ENCODE measurements at places on chromosomes 11 and 22.
A peak's percentile ranks its signal among the peaks of the same experiment; 100 is the strongest.

DNA sequence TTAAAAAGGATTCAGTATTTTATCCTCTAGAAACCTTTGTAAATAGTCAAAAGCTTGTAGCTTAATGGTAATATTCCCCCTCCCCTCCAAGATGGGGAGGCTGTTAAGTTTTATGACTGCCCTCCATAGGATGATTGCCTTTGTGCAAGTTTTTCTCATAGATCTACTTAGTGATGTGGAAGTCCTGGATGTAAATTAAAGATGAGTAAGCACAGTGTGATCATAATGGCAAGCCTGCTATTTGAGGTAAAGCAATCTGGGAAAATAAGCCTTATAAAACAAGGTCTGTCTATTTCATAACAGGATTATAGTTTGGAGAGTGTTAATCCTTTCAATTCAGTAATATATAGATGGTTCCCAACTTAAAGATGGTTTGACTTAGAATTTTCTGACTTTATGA, 216.3 kb downstream of the DDX10 start:
- no peak for DNase-seq

DNA sequence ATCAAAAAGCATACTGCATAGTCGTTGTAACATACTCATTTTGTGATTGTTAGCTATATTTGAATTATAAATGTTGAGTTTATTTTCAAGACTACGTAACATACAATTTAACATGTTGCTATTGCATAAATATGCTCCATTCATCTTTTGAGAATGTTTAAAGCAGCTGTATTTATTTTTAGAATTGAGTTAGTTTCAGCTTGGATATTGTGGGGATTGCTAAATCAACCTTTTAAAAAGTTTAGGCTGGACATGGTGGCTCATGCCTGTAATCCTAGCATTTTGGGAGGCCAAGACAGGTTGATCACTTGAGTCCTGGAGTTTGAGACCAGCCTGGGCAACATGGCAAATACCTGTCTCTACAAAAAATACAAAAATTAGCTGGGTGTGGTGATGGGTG, 288.1 kb downstream of the DYNC2H1 start:
- peak; percentile 60 for DNase-seq

DNA sequence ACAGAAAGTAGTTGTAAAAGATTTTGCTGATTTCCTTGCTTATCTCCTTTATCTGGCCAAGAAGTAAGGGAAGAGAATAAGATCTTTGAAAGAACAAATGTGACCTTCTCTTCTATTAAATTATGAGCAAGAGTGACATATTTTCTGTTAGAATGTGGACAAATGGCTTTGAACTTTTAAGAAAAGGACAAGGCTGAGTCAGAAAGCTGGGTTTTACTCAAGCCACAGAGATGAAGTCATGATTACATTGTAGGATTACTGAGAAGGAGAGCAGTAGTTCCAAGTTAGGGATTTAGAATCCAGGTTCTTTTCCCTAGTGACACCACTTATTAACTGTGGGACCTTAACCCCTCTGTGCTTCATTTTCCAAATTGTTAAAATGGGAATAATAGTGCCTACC, 13.5 kb downstream of the CCDC90B start:
- peak; percentile 75 for DNase-seq

GRCh38 chr11:111387363-111387762, 8.3 kb upstream of the POU2AF1 start:
- no peak for DNase-seq

DNA sequence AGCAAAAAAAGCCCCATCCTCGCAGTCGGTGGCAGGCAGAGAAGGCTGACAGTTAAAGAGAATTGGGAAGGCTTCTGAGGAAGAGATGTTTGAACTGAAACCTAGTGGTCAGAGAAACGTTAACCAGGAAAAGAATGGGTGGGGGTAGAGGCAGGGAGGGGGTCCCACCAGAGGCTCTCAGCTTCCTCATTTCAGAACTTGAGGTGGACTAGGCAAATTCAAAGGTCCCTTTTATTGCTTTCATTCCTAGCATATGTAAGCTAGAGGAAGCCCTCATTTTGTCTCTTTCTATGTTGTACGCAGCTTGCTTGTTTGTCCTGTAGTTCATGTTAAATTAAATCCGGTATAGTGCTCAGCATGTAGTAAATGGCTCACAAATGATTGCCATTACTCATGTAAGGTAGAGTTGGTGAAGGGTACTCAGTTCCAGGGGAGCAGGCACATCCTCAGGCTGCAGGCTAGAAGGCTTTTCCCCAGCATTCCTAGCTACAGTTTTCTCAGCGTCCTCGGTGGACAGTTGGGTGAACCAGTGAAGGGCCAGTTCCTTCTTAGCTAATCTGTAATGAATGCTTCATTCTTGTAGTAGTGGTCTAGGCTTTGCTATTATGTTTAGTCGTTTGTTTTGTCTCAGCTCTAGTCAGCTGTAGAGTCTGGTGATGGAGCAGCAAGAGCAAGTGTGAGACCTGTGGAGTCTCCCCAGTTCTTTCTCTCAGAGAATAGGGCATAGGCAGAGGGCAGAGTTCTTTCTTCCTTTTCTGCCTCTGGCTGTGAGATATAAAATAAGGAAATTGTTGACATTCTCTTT, 58.6 kb downstream of the UVRAG start:
- DNase-seq = no peak
